ENCODE measurements at places on chromosomes 13 and 19.

- no peak for DNase-seq
These were observed at the start of gene CACNG7 for GRCh38 chr19:53908935-53909415. Gene CACNG7 (plus strand): TSS chr19:53909278. CDS start chr19:53912832, 3,554 bp downstream.

GRCh38 chr19:47005164-47005641 lies 14.4 kb upstream of the NPAS1 start:
- no peak for DNase-seq

DNA sequence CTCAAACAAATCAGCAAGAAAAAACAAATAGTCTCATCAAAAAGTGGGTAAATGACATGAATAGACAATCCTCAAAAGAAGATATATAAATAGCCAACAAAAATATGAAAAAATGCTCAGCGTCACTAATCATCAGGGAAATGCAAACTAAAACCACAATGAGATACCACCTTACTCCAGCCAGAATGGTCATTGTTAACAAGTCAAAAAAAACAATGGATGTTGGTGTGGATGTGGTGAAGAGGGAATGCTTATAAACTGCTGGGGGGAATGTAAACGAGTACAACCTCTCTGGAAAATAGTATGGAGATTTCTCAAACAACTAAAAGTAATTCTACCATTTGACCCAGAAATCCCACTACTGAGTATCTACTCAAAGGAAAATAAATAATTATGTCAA lies 239.2 kb upstream of the RFC3 start:
- DNase-seq: no peak

- no peak for DNase-seq
These were observed 5.2 kb downstream of the KLK13 start for GRCh38 chr19:51059715-51060114.

- peak; percentile 50 for DNase-seq
These were observed 500 bp downstream of the ZFP30 start for GRCh38 chr19:37654629-37655300.
